ENCODE measurements at places on chromosomes 11 and 22.

GRCh38 chr11:120293038-120293800, 31.9 kb upstream of the TLCD5 start:
- no peak for DNase-seq

DNA sequence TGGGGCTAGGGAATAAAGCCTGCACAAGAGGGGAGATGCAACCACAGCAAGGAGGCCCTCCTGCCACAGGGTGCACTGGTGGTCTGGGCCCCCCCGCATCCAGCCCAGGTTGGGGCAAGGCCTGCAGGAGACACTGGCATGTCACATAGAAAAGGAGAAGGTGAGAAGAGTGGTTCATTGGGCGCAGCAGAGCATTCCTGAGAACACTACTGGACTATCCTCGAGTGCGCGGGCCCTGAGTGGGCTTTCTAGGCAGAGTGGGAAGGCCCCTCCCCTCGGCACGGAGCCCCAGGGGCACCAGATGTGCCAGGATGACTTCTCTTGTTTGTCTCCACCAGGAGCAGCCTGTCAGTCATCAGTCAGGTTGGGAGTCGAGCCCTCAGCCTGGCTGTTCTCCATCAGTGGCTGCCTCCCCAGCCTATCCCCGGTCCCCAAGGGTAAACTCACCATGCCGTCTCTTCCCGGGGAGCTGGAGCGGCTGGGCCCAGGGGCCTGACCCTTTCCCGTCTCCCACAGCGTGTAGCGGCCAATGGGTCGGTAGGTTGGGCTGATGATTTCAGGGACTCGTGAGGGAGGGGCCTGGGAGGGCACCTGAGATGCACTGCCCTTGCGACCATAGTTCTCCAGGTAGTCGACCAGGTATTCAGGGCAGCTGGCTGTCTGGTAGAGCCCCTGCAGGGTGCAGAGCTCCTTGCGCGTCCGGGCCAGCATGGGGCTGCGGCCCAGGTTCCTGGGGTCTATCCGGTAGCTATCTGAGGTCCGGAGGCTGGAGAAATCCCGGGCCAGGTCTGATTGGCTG, 9.0 kb downstream of the USP2 start:
- no peak for DNase-seq

- no peak for DNase-seq
Observed at GRCh38 chr11:119763071-119763728, 34.2 kb upstream of the NECTIN1 start.

DNA sequence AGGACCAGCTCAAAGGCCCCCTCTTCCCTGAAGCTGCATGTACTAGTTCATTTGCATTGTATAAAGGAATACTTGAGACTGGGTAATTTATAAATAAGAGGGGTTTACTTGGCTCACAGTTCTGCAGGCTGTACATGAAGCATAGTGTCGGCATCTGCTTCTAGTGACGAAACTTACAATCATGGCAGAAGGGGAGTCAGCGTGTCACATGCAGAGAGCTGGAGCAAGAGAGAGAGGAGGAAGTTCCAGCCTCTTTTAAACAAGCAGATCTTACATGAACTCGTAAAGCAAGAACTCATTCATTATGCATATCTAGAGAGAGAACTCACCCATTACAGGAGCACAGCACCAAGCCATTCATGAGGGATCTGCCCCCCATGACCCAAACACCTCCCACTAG, 7.1 kb upstream of the HMGXB4 start:
- no peak for DNase-seq

DNA sequence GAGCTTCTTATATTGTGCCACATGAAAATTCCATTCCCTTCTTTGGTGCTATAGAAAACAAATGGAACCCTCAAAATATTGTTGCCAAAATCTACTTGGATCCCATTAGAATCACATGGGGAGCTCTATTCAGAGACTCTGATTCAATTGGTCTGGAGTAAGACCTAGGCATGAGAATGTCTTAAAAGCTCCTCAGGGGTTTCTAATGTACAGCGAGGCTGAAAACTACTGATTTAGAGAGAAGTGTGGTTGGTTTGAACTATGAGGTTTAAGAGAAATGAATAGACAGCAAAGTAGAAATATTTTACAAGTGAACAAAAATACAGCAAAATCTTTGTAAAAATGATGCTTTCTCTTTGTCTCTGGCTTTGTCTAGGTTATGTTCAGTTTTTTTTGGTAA, 514.7 kb downstream of the CNTN5 start:
- no peak for DNase-seq

GRCh38 chr11:41989823-41990380, 530.5 kb upstream of the LRRC4C start:
- DNase-seq = no peak

DNA sequence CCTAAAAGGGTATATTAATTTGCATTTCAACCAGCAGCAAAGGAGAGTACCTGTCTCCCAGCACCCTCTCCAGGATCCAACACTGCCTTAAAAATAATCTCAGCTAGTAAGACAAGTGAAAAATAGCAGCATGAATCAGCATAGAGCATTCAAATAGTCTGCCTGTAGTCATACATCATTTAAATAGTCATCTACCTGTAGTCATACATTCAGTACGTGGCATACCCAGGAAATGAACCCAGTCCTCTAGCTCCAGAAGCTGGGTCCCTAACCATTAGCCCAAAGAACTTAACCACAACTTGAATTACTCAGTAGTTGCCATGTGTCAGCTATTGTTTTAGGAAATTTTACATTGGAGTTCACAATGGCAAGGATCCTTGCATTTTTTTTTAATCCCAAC, 9.3 kb downstream of the TENM4 start:
- no peak for DNase-seq

- DNase-seq = no peak
Observed at GRCh38 chr11:112651386-112651785, 309.8 kb upstream of the NCAM1 start.

- no peak for DNase-seq
Observed at GRCh38 chr22:44159221-44159620, 21.5 kb upstream of the PARVG start.

GRCh38 chr22:26974914-26975803, 317.8 kb downstream of the MIAT start:
- no peak for DNase-seq

DNA sequence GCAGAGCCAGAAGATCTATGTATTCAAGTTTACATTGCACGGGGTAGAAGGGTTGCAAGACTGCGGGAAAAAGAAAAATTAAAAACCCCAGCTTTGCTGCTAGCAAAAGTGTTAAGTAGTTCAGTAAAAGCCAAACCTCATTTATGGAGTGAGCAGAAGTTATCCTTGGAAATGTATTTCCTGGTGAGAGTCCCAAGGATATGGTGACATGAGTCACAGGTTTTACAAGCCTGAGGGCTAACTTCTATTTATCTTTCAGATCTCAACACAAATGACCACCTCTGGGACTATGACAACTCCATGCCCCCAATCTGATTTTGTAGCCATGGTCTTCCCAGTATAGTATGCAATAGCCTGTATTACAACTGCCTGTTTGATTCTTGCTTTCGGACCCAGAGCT, 26.1 kb downstream of the ABTB2 start:
- DNase-seq = no peak

GRCh38 chr11:82892611-82893169, 7.5 kb downstream of the PRCP start:
- DNase-seq = no peak

DNA sequence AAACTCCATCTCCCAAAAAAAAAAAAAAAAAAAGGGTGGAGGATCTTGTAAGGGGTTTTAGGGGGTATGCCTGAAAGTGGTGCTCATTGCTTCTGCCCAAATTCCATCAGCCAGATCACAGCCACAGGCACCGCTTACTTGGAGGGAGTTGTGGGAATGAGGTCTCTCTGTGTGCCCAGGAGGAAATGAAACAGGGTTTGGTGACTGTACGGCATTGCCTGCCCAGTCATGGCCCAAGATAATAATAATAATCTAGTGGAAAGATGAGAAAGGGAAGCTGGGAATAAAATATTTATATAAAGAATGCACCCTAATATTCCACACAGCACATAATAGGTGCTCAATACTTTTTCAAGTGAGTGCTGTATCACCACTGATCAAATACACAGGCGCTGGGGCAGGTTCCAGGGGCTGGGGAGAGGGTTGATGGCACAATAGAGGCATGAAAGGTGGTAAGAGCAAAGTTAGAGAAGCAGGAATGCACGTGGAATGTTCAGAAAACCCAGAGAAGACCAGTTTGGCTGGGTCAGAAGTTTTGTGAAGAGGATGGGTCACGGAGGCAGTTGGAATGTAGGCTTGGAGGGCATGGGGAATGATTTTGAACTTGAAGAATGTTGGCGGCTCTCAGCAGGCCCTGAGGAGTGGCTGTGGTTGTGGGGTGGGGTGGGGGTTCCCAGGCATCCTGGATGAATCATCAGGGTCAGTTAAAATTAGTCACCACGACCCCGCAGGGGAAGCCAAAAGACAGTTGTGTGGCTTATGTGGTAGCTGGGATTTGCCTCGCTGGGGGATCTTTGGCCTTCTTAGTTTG, 12.5 kb upstream of the MB start:
- peak; percentile 46 for DNase-seq

GRCh38 chr22:40220316-40221054, 42.8 kb downstream of the TNRC6B start:
- no peak for DNase-seq

GRCh38 chr11:124481365-124482323, 36.1 kb upstream of the OR8B8 start:
- DNase-seq = no peak

GRCh38 chr11:64858467-64859263, 14.2 kb upstream of the CDC42BPG start:
- DNase-seq = peak; percentile 82

- no peak for DNase-seq
Observed at GRCh38 chr11:121870206-121871045, 245.6 kb downstream of the BLID start.

DNA sequence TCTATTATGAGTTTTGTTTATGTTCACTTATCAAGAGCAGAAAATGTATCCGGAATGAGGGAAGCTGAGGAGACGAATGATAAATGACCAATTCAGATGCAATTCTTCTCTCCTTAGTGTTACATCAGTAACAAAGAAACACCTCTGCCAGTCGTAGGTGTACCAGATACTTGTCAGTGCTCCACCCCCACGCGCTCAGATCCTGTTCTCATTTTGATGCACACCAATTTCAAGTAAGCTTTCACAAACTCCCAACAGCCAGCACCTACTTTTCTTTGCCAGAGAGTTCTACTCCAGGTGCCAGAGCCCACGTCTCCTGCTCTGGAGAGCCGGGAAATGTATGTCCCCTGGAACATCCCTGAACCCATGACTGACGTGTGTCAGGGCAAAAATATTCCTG, 43.7 kb downstream of the OR8B12 start:
- no peak for DNase-seq

- DNase-seq = no peak
Observed at GRCh38 chr11:103031834-103032233, 60.1 kb downstream of the DCUN1D5 start.

GRCh38 chr11:125621995-125622394, 3.0 kb upstream of the CHEK1 start:
- no peak for DNase-seq

GRCh38 chr22:19352766-19353165, 61.2 kb upstream of the CLTCL1 start:
- no peak for DNase-seq

- DNase-seq = no peak
Observed at GRCh38 chr11:86889001-86889341, 66.2 kb downstream of the FZD4 start.

- no peak for DNase-seq
Observed at GRCh38 chr11:79742176-79742575, 301.3 kb upstream of the TENM4 start.

DNA sequence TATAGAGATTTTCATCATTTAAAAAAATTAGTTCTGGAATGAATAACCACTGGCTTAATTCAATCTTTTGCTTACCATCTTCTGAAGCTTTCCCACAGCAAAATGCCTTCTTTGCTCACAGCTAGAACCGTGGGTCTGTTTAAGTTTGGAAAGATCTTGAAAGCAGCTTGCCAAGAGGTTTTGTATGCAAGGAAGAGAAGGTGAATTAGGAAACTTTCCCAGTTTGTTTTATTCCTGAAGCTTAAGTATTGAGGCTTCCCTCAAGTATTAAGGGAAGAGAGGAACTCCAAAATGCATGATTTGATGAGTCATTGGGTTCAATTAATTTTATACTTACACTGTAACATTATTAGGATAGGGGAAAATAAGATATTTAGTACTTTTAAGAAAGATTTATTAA, 1.9 kb upstream of the ARHGEF12 start:
- no peak for DNase-seq

GRCh38 chr11:112942966-112943643, 18.1 kb upstream of the NCAM1 start:
- DNase-seq = no peak

DNA sequence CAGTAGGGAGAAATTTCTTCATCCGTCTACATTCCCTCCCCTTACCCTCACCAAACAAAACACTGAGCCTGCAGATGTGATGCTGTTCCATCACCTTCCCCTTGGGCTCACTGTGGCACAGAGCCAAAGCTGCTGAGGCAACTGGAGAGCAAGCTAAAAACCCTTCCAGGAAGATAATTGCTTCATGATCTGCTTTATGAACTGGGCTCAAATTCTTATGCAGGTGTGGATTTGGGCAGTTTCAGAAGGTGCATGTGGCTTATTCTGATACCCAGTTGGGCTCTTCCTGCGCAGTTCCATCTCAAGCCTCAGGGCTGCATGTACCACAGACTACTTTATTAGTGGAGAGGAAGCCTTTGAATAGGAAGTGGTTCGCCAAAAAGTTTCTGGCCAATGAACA, 58.3 kb downstream of the AAMDC start:
- no peak for DNase-seq

DNA sequence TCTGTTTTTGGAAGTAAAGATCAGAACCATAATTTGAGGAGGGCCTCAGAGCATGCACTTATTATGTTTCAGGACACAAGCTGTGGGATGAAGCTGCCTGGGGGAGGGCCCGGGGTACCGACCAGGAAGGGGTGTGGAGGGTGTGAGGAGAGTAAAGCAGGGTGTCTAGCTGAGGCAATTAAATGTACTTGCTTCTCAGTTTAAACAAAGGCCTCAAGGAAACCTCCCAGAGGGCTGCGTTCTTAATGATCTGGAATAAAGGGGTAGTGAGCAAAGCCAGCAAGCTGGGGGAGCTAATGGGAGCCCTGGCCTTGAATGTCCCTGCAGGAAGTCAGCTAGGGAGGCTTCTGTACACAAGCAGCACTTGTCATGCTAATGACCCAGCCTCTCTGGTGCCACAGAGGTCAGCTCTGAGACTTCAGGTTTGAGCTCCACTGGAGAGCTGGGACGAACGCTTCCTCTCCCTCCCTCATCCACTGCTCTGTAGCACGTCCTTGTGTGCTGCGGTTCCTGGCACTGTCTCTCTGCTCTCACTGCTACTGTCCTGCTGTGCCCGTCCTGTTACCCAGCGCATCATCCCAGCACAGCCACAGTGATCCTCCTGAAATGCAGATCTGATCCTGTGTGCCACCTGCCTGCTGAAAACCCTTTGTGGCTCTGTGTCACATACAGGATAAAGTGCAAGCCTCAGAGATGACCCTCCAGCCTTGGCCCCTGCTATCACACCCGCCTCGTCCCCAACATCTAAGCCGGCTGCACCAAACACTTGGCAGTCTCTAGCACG, 159.7 kb downstream of the DBX1 start:
- no peak for DNase-seq

Data from CD4-positive, alpha-beta T cell treated with Interleukin-17A for 4 hours (primary cell).